Stimulated activated CD8-positive, alpha-beta memory T cell treated with anti-CD3 and anti-CD28 coated beads, Interleukin-2, amount 100 ng/mL, for 1 hour (primary cell): ENCODE measurements at places on chromosomes 11 and 22.

- no peak for DNase-seq
These were observed 26.7 kb downstream of the ARRB1 start for GRCh38 chr11:75324740-75325139.

DNA sequence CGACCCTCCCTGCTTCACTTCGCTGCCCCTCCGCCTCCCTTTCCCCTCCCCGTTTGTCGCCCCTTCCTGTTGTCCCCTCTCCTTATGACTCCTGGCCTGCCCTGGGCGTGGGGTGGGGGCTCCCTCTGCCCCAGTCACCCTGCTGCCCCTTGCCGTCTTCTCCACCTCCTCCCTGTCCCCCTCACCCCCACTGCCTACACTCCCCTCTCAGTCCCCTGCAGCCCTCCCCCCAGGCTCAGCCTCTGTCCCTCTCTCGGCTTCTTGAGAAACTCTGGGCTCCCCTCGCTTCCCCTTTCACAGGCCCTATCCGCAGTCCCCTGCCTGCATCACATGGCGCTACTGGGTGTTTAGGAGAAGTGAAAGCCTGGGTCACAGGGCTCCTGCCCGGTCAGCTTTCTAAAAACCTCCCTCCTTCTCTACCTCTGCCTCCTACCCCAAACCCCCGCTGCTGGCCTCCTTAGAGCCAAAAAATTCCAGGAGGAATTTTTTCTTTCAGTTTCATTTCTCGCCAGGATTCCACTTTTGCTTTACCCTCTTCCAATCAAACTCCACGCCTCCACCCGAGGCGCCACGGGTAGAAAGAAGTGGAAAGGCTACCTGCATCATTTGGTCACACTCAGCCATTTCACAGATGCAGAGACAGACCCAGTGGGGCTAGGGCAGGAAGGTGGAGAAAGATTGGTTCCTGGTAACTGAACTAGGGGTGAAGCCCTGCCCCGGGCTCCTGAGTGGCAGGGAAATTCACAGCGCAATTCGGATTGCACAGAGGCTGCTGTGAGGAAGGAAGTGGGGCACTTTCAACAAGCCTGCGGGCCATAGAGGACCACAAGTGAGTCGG, at the start of gene SLC15A3:
Gene SLC15A3, minus strand, starts transcription at position 273 of the 838 bp plus-strand sequence. CDS start 625 bp downstream, outside the sequence.
- no peak for DNase-seq

GRCh38 chr11:96124155-96124554, 200.2 kb upstream of the MTMR2 start:
- DNase-seq: no peak

DNA sequence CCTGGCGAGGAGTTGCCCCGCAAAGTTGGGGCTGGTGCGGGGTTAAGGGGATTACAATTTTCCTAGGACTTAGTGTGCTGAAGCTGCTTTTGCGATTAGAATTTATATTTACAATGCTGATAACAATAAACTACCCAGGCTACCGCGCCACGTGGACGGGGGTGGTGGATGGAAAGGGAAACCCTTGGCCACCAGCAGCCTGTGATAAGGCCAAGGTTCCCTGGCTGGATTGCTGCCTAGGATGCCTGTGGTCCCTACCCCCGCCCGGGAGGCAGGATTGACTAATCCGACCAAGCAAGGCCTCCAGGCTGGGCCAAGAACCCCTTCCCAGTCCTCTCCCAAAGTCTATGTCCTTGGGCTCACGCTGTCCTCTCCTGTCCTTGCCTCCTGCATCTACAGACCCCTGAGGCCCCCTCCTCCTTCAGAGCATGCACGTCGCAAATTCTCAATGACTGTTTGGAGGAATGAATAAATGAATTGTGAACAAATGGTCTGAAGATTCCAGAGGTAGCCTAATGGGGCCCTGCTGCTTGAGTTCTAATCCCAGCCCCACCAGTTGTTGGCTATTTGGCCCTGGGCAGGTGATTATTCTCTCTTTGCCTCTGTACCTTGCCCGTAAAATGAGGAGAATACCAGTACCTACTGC, 7.6 kb upstream of the CHKA start:
- no peak for DNase-seq

DNA sequence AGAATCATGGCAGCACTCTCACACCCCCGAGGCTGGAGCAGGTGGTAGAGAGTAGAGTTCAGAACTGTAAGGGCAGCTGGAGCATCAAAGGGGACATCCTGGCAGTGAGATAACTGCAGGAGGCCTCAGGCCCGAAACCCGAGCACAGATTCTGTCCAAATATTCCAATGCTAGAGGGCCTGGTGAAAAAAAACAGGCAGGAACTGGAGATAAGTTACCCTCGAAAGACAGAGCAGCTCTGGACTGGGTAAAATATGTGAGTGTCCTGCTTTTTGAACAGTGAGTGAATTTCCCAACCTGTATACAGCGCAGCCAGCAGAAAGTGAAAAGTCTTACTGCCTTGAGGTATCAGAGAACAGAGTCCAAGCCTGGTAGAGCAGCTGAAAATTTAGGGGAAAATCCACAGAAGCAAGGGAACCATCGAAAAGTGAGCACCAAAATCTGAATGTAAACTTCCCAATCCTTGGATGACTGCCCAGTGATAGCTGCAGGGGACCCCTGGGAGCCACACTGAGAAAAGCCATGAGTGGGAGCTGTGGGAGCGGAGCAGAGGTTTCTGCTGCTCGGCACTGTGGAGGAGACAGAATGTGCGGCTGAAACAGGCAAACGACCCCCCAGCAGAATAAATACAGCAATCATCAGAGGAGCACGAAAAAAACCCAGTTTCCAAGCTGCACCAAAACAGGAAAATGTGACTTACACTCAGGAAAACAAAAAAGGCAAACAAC, 50.6 kb downstream of the WNT11 start:
- DNase-seq: no peak

GRCh38 chr22:37498289-37498909, 12.2 kb upstream of the MFNG start:
- peak; percentile 47 for DNase-seq

DNA sequence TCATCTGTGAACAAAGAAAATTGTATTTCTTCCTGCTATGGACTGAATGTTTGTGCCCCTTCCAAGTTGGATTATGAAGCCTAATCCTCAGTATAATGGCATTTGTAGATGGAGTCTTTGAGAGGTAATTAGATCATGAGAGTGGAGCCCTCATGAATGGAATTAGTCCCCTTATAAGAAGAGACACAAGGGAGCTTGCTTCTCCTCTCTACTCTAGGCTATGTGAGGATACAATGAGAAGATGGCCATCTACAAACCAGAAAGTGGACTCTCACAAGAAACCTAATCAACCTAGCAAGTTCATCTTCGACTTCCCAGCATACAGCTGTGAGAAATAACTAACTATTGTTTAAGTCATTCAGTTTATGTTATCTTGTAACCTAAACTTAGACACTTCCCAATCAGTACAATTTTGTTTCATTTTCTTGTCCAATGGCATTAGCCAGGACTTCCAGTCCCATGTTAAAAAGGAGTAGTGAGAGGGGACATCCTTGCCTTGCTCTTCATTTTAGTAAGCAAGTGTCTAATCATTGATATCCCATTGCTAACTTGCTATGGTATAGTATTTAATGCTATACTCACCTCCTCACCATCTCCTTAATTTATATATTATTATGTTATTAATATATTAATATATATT, 45.7 kb downstream of the PDGFD start:
- no peak for DNase-seq

- DNase-seq: no peak
These were observed 80.7 kb downstream of the MORC2 start for GRCh38 chr22:30887861-30888260.

GRCh38 chr11:14971865-14972580, at the start of gene CALCA:
TSS of gene CALCA (minus strand) at chr11:14972351. CDS start at chr11:14971192, 1,159 bp downstream.
- DNase-seq: no peak

GRCh38 chr22:46061124-46061500, 84.2 kb upstream of the WNT7B start:
- no peak for DNase-seq
